ENCODE measurements at places on chromosomes 5 and 9. TPM values are rescaled to one million over a fixed set of nuclear protein-coding genes. Genes with fewer than 3 reads are reported as not detected.

DNA sequence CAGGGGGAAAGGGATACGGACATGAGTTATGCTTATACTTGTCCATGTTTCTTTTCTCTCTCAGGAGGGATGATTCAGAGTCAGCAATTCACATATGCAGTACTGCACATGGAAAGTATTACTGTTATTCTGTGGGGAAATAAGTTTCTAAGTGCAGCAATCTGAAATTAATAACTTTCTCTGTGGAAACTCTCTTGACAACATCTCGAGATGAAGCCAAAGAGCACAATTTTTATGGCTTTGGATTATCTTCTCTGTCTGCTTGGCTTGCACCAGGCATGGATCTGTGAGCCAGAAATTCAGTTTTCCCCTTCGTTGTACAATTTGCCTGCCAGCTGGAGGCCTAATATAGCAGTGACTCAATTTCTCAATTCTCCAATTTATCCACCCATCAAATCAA lies 2.5 kb upstream of the NDFIP1 start:
- DNase-seq: peak; percentile 66

- DNase-seq: no peak
Observed at GRCh38 chr9:132479733-132480132, 69.7 kb downstream of the CFAP77 start.

- no peak for DNase-seq
Observed at GRCh38 chr9:89518466-89519365, 20.8 kb upstream of the SEMA4D start.

DNA sequence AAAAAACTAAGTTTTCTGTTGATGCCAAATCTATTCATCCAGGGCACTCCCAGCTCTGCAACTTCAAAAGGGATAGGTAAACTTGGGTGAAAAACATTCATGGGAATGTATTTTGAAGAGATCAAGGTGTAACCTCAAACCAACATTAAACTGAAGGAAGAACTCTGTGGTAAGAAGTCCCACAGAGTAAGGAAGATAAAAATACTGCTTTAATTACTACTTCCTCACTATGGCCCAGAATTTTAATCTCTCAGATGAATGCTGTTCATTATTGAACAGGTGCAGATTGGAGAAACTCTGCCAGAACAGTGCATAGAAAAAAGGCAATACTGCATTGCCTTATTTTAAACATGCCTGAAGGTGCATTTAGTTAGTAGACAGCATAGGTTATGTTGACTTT lies 37.6 kb upstream of the ANXA1 start:
- DNase-seq: no peak

DNA sequence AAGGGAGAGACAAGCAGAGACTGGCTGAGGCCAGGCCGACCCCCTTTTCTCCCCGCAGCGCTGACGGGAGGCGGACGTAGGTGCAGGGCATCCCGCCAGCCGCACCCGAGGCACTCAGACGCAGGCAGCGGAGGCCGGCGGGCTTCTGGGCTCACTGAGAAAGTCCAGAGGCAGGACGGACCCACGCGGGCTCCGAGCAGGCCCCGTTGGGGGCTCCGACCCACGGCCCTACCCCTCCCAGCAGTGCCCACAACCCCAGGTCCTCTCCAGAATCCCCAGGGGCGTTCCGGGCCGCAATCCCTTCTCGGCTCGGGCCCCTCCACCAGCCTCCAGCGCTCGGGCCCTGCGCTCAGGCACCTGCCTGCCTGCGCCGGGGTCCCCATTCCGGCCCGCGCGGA lies 543 bp downstream of the MTMR12 start:
- DNase-seq: peak; percentile 65

- DNase-seq: no peak
Observed at GRCh38 chr5:136063778-136064465, 35.1 kb downstream of the TGFBI start.

GRCh38 chr9:121277518-121278295 lies 9.7 kb downstream of the GSN start:
- DNase-seq: no peak

- no peak for DNase-seq
Observed at GRCh38 chr5:96316017-96316416, 117.0 kb downstream of the PCSK1 start.

The IL4 gene
- total RNA-seq: not detected

The AIF1L gene
- 13.2 TPM for total RNA-seq

The MOCS2 gene
- 26.9 TPM for total RNA-seq

The WDR38 gene
- total RNA-seq: not detected

Data from ureter (tissue), 1 donor.